ENCODE measurements at places on chromosomes 16 and 17. TPM values are rescaled to one million over a fixed set of nuclear protein-coding genes. Genes with fewer than 3 reads are reported as not detected.

ALDOA gene
- total RNA-seq = 2,516 TPM

DNAH3 gene
- total RNA-seq = 0.62 TPM

CCL5 gene
- 15.9 TPM for total RNA-seq

CLCN7 gene
- 179 TPM for total RNA-seq

DNA sequence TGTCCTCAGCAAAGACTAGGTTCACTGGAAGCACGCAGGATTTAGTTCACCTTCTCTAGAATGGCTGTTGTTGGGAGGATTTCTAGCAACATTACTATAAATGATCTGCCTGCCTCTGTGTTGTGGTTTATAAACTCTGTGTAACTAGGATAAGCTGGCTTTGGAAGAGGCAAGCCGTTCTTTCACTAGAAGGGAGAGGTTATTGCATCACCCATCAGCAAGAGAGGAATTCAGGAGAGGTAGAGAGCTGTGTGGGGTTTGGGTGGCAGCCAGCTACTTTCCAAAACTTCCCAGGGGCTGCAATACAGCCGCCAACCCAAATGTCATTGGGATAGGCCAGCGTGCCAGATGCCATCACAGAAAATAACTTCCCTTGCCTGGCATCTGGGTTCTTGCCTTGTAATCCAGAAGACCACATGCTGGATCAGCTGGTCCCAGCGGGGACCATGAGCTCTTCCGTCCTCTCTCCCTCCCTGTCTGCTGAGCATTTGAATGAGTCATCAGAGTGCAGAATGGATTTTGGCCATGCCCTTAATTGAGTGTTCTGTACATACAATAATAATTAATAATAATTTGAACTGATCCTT lies 95.7 kb upstream of the RBFOX1 start:
- no peaks in the 10 kb centered on the region for H3K27me3 ChIP-seq
- H3K36me3 ChIP-seq = no peaks in the 10 kb centered on the region
- DNase-seq = no peak
- H3K4me3 ChIP-seq = no peak overlapping the region
- no peaks in the 10 kb centered on the region for H3K4me1 ChIP-seq

- no peaks in the 10 kb centered on the region for H3K27me3 ChIP-seq
- H3K4me1 ChIP-seq = no peaks in the 10 kb centered on the region
- no peak for DNase-seq
- no peak overlapping the region for H3K27ac ChIP-seq
Observed at GRCh38 chr16:88419790-88420189, 33.3 kb upstream of the ZFPM1 start.

DNA sequence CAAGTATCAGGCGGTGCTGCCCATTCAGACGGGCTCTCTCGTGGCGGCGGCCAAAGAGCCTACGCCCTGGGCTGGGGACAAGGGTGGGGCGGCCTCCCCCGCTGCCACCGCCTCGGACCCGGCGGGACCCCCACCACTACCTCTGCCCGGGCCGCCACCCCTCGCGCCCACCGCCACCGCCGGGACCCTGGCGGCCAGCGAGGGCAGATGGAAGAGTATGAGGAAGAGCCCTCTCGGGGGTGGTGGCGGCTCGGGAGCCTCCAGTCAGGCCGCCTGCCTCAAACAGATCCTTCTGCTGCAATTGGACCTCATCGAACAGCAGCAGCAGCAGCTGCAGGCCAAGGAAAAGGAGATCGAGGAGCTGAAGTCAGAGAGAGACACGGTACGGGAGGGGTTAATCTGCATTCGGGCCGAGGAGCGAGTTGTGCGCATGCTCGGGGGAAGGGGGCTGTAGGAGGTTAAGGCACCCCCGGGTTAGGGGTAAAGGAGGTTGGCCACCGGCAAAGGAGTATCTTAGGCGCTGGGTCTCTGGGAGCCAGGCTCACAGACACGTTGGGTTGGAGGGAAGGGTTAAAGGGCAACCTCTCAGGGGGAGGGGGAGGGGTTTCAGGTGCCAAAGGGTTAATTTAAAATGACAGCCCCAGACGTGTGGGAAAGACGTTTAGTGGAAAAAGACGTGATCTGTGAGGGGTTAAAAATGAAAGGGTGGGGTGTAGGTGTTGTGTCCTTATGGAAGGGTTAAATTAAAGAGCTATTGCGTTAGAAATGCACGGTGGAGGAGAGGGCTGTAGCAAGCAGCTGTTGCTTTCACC lies 1.4 kb downstream of the MSL1 start:
- H3K27ac ChIP-seq = peak overlapping the region; percentile 91
- H3K27me3 ChIP-seq = no peaks in the 10 kb centered on the region
- H3K4me3 ChIP-seq = peak overlapping the region; percentile 74

MPP3 gene
- total RNA-seq = 7.1 TPM

TMIGD1 gene
- not detected for total RNA-seq

- DNase-seq = no peak
- H3K36me3 ChIP-seq = no peaks in the 10 kb centered on the region
- no peaks in the 10 kb centered on the region for H3K27me3 ChIP-seq
- H3K4me1 ChIP-seq = peaks cover 71% of the 10 kb centered on the region
- H3K4me3 ChIP-seq = peak overlapping the region; percentile 22
Observed at GRCh38 chr17:40068917-40069750, 6.4 kb downstream of the THRA start.

GRCh38 chr17:41058741-41059140 lies 1.2 kb downstream of the KRTAP2-3 start:
- H3K4me1 ChIP-seq = no peaks in the 10 kb centered on the region
- H3K27me3 ChIP-seq = no peaks in the 10 kb centered on the region
- no peak overlapping the region for H3K27ac ChIP-seq
- no peaks in the 10 kb centered on the region for H3K36me3 ChIP-seq
- DNase-seq = no peak
- no peak overlapping the region for H3K4me3 ChIP-seq

DNA sequence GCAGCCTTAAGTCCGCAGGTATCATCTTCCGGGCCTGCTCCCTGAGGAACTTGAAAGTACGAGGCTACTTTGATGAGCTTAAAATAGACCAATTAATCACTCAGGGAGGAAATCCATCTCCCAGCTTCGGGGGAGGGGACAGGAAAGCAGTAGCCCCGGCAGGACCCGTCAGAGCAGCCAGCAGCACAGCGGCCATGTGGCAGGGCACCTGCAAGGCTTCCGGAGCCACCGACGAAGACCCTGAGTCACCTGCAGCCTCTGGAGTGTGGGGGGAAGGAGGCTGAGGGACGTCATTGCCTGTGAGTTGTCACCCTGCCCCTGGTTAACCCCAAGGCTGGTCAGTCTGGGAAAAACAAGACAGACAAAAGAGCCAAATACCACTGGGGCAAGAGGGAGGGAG lies 4.4 kb upstream of the CYB561 start:
- H3K27me3 ChIP-seq = no peaks in the 10 kb centered on the region
- no peak for DNase-seq
- H3K36me3 ChIP-seq = no peaks in the 10 kb centered on the region
- H3K4me3 ChIP-seq = no peak overlapping the region
- H3K4me1 ChIP-seq = peaks cover 10% of the 10 kb centered on the region
- no peak overlapping the region for H3K27ac ChIP-seq

C17orf67 gene
- total RNA-seq = 3.4 TPM

DNA sequence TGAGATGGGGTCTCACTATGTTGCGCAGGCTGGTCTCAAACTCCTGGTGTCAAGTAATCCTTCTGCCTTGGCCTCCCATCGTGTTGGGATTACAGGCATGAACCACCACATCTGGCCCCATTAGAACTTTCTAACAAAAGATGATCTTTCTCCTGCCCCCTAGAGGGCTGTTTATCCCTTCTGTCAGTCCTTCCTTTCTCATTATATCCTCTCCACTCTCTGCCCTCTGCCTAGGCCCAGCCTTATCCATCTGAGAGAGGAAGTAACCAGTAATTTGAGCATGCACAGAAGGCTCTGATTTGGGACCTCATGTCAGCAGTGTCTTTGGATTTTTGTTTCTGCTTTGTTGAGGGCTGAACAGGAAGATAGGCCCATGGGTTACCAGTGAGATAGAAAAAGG lies 4.4 kb upstream of the DHX40 start:
- H3K27me3 ChIP-seq = no peaks in the 10 kb centered on the region
- H3K36me3 ChIP-seq = peaks cover 5% of the 10 kb centered on the region
- H3K4me1 ChIP-seq = no peaks in the 10 kb centered on the region
- H3K27ac ChIP-seq = no peak overlapping the region
- DNase-seq = no peak
- no peak overlapping the region for H3K4me3 ChIP-seq

- no peaks in the 10 kb centered on the region for H3K4me1 ChIP-seq
- no peak overlapping the region for H3K27ac ChIP-seq
- no peak for DNase-seq
- no peak overlapping the region for H3K4me3 ChIP-seq
- no peaks in the 10 kb centered on the region for H3K27me3 ChIP-seq
Observed at GRCh38 chr17:30848021-30848420, 16.3 kb downstream of the ATAD5 start.

- DNase-seq = peak; percentile 8
- H3K4me1 ChIP-seq = peaks cover 15% of the 10 kb centered on the region
- H3K27me3 ChIP-seq = no peaks in the 10 kb centered on the region
- no peaks in the 10 kb centered on the region for H3K36me3 ChIP-seq
- H3K4me3 ChIP-seq = no peak overlapping the region
- no peak overlapping the region for H3K27ac ChIP-seq
Observed at GRCh38 chr17:1783834-1784611, 22.2 kb downstream of the SERPINF1 start.

DNA sequence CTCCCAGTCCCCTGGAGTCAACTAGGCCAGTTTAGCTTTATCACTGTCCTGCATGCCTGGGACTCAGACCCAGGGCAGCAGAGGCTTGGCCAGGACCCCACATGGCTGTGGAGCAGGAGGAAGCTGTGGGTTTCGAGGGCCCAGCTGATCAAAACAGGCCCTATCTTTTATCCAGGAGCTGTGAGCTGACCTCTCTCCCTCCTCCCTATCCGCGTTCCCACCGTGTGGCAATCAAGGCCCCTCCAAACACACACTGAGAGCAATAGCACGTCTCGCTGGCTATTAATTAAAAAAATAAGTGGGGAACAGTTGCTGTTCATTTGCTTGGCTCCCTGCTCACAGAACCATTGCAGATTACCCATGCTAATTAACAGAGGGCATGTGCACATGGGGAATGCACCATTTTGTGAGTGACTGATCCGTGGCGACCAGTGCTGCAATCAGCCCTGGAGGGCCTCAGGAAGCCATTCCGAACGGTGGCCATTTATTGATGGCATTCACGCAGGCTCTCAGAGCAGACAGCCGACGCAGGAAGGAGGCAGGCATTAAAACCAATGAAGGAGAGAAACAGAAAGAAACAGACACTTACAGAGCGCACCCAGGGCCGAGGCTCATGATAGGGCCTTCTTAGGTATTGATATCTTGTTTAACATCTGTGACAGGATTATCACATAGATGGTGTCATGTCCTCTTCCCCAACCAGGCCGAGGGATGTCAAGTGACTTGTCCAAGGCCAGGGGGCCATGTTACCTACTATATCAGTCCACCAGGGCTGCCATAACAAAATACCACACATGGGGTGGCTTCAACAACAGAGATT lies 157.1 kb downstream of the KATNIP start:
- no peaks in the 10 kb centered on the region for H3K36me3 ChIP-seq
- H3K4me3 ChIP-seq = no peak overlapping the region
- no peaks in the 10 kb centered on the region for H3K4me1 ChIP-seq
- no peaks in the 10 kb centered on the region for H3K27me3 ChIP-seq

CACNA1G gene
- 10.0 TPM for total RNA-seq

DNA sequence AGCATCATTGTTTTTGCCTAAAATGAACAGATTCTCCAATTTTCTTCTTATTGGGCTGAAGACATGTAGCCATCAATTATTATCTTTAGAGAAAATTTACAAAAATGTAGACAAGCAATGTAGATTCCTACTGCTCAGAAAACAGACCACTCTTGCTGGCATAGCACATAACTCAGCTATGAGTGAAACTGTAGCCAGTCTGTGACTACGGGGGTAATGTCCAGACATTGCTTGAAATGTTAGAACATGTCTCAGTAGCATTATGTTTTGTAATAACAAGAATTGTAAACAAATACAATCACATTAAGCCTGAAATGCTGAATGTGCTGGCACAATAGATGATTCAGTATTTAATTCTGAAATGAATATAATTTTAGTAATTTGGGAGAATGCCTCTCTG lies 265.7 kb upstream of the KCNJ16 start:
- H3K27me3 ChIP-seq = no peaks in the 10 kb centered on the region
- H3K4me1 ChIP-seq = no peaks in the 10 kb centered on the region
- H3K36me3 ChIP-seq = no peaks in the 10 kb centered on the region

DNA sequence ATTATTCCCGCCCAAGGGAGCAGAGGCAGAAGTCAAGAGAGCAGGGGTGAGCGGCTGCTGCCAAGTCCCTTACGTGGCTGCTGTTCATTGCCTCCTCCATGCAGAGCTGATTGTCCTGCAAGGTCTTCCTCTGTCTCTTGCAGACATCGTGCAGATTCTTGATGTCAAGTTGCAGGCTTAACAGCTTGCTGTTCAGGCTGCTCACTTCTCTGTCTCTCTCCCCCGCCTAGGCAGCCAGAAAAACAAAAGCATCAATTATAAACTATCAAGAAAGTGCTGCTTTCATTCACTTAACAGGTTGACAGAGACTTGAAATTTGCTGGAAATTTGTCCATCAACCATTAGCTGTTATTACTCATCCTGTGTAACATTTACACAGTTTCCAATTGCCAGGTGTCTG lies 7.3 kb downstream of the PMFBP1 start:
- H3K27ac ChIP-seq = no peak overlapping the region
- no peak for DNase-seq
- peaks cover 8% of the 10 kb centered on the region for H3K27me3 ChIP-seq
- no peaks in the 10 kb centered on the region for H3K36me3 ChIP-seq
- H3K4me3 ChIP-seq = no peak overlapping the region

YBX2 gene
- 54.9 TPM for total RNA-seq

XAF1 gene
- total RNA-seq = 3.5 TPM

- no peak overlapping the region for H3K27ac ChIP-seq
- H3K27me3 ChIP-seq = no peaks in the 10 kb centered on the region
- H3K4me3 ChIP-seq = no peak overlapping the region
- DNase-seq = no peak
Observed at GRCh38 chr16:63806794-63807506, 1314.9 kb downstream of the CDH11 start.

- no peaks in the 10 kb centered on the region for H3K36me3 ChIP-seq
- DNase-seq = no peak
- H3K4me1 ChIP-seq = no peaks in the 10 kb centered on the region
Observed at GRCh38 chr17:13222975-13223374, 205.1 kb upstream of the ELAC2 start.

DNA sequence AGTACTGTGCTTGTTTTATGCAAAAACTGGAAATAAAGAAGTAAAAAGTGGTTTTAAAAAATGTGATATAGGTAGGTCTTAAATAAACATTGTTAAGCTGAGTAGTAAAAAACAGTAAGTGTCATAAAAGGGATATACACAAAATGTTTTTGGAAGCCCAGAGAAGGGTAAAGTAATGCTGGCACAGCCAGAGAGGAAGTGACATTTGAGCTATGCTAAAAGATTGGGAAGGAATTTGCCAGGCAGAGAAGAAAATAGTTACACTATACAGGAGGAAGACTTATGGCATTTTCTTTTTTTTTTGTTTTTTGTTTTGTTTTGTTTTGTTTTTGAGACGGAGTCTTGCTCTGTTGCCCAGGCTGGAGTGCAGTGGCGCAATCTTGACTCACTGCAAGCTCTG lies 40.8 kb upstream of the TAOK1 start:
- no peaks in the 10 kb centered on the region for H3K27me3 ChIP-seq
- no peak for DNase-seq

- no peak for DNase-seq
- H3K27ac ChIP-seq = no peak overlapping the region
- no peaks in the 10 kb centered on the region for H3K36me3 ChIP-seq
- no peak overlapping the region for H3K4me3 ChIP-seq
- no peaks in the 10 kb centered on the region for H3K4me1 ChIP-seq
- H3K27me3 ChIP-seq = no peaks in the 10 kb centered on the region
Observed at GRCh38 chr16:10013364-10013763, 168.9 kb downstream of the GRIN2A start.

- no peaks in the 10 kb centered on the region for H3K4me1 ChIP-seq
- no peak overlapping the region for H3K4me3 ChIP-seq
- DNase-seq = no peak
- no peak overlapping the region for H3K27ac ChIP-seq
Observed at GRCh38 chr16:65509172-65509571, 387.3 kb upstream of the CDH11 start.
